ENCODE measurements at places on chromosomes 13 and 19. TPM values are rescaled to one million over a fixed set of nuclear protein-coding genes. Genes with fewer than 3 reads are reported as not detected.

DNA sequence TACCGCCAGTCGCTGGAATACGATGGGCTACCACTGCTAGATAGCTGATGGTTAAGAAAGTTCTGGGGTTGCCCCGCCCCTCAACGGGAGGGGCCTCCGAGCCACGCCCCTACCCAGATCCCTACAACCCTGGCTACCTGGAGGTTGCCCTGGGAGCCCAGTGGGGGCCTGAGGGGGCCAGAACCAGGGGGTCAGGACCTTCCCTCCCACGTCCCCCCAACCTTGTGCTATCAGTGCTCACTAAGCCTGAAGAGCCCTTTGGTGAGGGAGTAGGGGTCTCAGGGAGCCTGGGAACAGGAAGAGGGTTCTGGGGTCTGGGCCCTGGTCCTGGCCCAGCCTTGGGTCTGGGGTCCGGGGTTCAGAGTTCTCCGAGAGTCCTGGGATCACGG, 8.9 kb downstream of the OCEL1 start:
- no peak for DNase-seq
- H3K27me3 ChIP-seq: no peaks in the 10 kb centered on the region
- H3K4me3 ChIP-seq: peak overlapping the region; percentile 78
- peaks cover 15% of the 10 kb centered on the region for H3K4me1 ChIP-seq
- H3K27ac ChIP-seq: peak overlapping the region; percentile 64

DNA sequence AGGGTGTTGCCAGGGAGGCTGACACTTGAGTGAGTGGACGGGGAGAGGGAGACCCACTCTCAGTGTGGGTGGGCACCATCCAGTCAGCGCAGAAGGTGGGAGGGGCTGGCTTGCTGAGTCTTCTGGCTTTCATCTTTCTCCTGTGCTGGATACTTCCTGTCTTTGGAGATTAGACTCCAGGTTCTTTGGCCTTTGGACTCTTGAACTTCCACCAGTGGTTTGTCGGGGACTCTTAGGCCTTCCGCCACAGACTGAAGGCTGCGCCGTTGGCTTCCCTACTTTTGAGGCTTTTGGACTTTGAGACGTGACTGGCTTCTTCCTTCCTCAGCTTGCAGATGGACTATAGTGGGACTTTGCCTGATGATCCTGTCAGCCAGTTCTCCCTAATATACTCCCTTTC, 4.3 kb upstream of the LENG8 start:
- H3K4me3 ChIP-seq: no peak overlapping the region
- no peak overlapping the region for H3K27ac ChIP-seq
- H3K4me1 ChIP-seq: peaks cover 13% of the 10 kb centered on the region
- no peaks in the 10 kb centered on the region for H3K27me3 ChIP-seq
- no peaks in the 10 kb centered on the region for H3K36me3 ChIP-seq
- DNase-seq: no peak

DNA sequence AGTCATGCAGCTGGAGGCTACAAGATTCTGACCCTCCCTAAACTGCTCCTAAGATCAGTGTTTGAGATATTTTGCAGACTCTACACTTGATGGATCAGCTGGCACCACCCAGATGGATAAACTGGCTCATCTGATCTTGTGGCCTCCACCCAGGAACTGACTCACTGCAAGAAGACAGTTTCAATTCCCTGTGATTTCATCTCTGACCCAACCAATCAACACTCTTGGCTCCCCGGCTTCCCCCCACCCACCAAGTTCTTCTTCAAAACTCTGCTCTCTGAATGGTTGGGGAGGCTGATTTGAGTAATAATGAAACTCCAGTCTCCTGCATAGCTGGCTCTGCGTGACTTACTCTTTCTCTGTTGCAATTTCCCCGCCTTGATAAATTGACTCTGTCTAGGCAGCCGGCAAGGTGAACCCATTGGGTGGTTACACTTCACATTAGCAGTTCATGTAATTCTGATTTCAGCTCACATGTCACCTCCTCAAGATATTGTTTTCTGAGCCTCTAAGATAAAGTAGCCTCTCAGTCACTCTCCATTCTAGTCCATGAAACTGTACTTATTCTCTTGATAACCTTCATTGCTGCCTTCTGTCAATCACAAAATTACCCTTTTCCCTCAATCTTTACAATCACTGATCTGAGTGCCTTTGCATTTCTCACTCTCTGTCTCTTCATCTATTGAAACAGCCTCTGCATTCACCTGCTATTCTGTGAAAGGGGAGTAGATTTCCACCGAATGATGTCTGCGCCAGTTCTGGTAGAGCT, 9.9 kb upstream of the FPR3 start:
- H3K4me3 ChIP-seq: no peak overlapping the region
- no peak for DNase-seq
- H3K4me1 ChIP-seq: no peaks in the 10 kb centered on the region
- no peaks in the 10 kb centered on the region for H3K27me3 ChIP-seq
- no peak overlapping the region for H3K27ac ChIP-seq
- H3K36me3 ChIP-seq: no peaks in the 10 kb centered on the region

- peaks cover 17% of the 10 kb centered on the region for H3K27me3 ChIP-seq
- H3K4me1 ChIP-seq: no peaks in the 10 kb centered on the region
- no peak for DNase-seq
- no peaks in the 10 kb centered on the region for H3K36me3 ChIP-seq
Observed at GRCh38 chr19:3268326-3268725, 43.9 kb downstream of the CELF5 start.

GRCh38 chr13:46905249-46905648, 8.4 kb upstream of the HTR2A start:
- no peaks in the 10 kb centered on the region for H3K27me3 ChIP-seq
- H3K4me3 ChIP-seq: no peak overlapping the region
- no peak overlapping the region for H3K27ac ChIP-seq
- H3K36me3 ChIP-seq: no peaks in the 10 kb centered on the region

- H3K27ac ChIP-seq: peak overlapping the region; percentile 13
- H3K4me3 ChIP-seq: peak overlapping the region; percentile 50
- peaks cover 13% of the 10 kb centered on the region for H3K4me1 ChIP-seq
- no peaks in the 10 kb centered on the region for H3K27me3 ChIP-seq
- H3K36me3 ChIP-seq: peaks cover 4% of the 10 kb centered on the region
Observed at GRCh38 chr13:49258089-49258796, 10.5 kb downstream of the CDADC1 start.

DNA sequence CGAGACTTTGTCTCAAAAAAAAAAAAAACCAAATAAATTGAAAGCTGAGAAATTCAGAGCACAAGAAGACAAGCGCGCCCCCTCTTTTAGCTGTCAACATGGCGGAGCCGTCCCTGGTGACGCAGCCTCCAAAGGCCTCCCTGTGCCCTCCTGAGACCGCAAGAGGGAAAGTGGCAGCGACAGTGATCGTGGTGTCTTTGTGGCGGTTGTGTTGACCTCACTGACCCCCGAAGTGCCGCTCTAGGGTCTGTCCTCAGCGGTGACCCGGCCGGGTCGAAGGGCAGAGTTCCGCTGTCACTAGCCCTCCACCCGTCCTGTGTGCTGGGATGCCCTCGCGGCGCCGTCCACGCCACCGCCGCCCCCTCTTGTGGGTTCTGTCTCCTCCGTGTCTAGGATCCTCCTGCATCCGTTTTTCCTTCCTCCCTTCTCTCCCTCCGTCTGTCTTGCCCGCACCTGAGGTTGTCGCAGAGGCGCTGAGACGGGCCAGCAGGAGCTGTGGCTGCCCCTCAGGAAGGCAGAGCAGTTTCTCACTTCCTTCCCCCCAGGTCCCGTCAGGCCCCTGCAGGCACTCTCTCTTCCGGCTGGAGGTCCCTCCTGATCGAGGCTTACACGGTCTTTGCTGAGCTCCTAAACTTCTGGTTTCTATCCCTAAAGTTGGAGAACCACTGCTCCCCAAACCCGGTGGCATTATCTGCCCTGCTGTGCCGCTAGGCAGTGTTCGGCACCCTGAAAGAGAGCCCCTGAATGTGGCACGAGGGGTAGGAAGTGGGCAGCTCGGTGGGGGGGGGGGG, 7.2 kb downstream of the UHRF1 start:
- peak overlapping the region; percentile 81 for H3K27ac ChIP-seq
- no peaks in the 10 kb centered on the region for H3K27me3 ChIP-seq
- peak overlapping the region; percentile 97 for H3K4me3 ChIP-seq
- peak; percentile 42 for DNase-seq
- H3K36me3 ChIP-seq: no peaks in the 10 kb centered on the region

GRCh38 chr13:33639626-33640080, 178.3 kb upstream of the RFC3 start:
- no peak overlapping the region for H3K4me3 ChIP-seq
- H3K4me1 ChIP-seq: no peaks in the 10 kb centered on the region

GRCh38 chr19:3309724-3310123, 56.7 kb upstream of the NFIC start:
- H3K27ac ChIP-seq: no peak overlapping the region
- DNase-seq: no peak
- peaks cover 5% of the 10 kb centered on the region for H3K4me1 ChIP-seq
- H3K4me3 ChIP-seq: no peak overlapping the region

- H3K36me3 ChIP-seq: no peaks in the 10 kb centered on the region
- H3K4me1 ChIP-seq: no peaks in the 10 kb centered on the region
- H3K4me3 ChIP-seq: no peak overlapping the region
- DNase-seq: no peak
Observed at GRCh38 chr19:33310606-33311325, 8.4 kb upstream of the CEBPA start.

GRCh38 chr13:28166257-28166656, 27.9 kb downstream of the PAN3 start:
- no peak for DNase-seq
- no peaks in the 10 kb centered on the region for H3K36me3 ChIP-seq
- H3K27me3 ChIP-seq: no peaks in the 10 kb centered on the region
- H3K4me1 ChIP-seq: peaks cover 19% of the 10 kb centered on the region

DNA sequence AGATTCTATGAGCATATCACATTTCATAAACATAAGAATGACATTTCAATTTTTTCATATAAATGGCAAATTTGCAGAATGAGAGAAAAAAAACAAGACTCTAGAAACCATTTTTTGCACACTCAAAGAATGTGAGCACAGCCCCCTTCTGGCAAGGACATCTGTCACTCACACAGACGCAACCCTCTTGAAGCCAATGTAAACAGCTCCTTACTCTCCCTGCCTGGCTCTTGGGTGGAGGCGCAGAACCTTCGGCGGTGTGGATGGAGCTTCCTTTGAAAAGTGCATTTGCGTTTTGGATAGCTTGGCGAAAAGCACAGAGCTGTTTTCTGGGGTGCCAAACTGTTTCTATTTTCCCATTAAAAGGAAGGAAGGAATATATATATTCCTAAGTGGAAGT, 367.6 kb upstream of the TSHZ3 start:
- no peak overlapping the region for H3K4me3 ChIP-seq
- no peak for DNase-seq
- H3K4me1 ChIP-seq: no peaks in the 10 kb centered on the region
- no peaks in the 10 kb centered on the region for H3K27me3 ChIP-seq
- no peak overlapping the region for H3K27ac ChIP-seq

GRCh38 chr13:40765602-40766001, 5.4 kb downstream of the MRPS31 start:
- peaks cover 28% of the 10 kb centered on the region for H3K4me1 ChIP-seq
- no peak for DNase-seq
- H3K27ac ChIP-seq: no peak overlapping the region
- H3K4me3 ChIP-seq: no peak overlapping the region
- no peaks in the 10 kb centered on the region for H3K36me3 ChIP-seq

DNA sequence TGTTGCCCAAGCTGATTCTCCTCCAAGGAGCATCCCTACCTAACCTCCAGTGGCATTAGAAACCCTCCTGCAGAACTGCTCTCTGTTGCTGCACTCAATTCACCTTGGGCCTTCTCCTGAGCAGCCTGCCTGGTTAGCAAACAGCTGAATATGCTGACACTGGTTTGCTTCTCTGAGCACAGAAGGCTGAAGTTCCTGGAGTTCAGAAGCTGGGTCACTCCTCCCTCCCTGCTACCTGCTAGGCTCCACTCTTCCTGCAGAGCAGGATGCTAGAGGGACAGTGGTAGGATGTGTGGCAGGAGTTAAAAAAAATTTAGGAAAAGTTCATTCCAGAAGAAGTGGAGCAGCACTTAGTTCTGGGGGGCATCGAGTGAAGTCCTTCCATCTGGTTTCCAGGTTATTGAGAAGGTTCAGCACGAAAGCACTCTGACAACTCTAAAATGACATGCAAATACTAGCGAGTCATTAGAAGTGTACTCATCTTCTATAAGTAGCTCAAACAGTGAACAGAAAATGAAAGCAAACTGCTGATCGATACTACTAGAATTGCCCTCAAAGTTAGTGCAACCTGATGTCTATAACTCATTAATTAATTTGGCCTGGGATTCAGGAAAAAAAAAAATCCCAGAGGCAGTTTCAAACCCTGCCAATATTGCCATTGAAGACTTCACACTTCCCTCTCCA, 293.7 kb downstream of the POU4F1 start:
- H3K36me3 ChIP-seq: no peaks in the 10 kb centered on the region
- H3K27ac ChIP-seq: no peak overlapping the region
- no peak for DNase-seq
- H3K27me3 ChIP-seq: no peaks in the 10 kb centered on the region

DNA sequence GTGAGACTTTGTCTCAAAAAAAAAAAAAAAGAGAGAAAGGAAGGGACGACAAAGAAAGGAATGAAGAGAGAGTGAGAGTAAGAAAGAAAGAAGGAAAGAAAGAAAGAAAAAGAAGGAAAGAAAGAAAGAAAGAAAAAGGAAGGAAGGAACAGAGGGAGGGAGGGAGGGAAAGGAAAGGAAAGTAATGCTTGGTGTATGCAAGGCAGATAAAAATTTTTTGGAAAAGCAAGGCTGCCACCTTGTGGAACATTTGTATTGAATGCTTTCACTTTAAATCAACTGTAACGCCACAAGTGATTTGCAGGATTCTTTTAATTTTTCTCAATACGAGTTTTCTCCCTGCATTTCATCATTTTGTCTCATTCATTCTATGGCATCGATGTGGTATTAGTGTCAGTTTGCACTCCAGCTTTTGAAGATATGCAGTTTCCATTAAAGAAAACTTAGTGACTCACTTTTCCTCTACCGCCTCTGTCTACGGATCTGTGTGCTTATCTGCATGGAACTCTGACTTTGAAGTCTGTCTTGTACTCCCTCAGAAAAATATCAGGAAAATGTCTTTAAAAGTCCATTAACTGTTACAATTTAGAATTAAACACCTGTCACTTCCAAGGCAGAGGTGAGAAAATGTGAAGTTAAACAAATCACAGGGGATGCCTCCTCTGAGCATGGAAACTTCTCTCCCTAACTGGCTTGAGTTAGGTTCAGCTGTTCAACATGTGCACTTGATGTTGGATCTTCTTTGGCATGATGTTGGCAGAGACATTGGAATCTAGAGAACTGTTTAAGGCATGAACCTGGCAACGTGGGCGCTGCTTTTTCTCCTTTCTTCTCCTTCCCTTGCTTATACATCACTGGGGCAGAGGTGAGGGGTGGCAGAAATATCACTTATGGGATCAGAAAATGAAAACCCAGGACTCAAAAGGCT, 20.0 kb upstream of the ZDHHC20 start:
- no peaks in the 10 kb centered on the region for H3K27me3 ChIP-seq
- H3K4me1 ChIP-seq: peaks cover 9% of the 10 kb centered on the region
- no peak overlapping the region for H3K4me3 ChIP-seq
- no peaks in the 10 kb centered on the region for H3K36me3 ChIP-seq

- H3K27ac ChIP-seq: peak within 1 kb of the TSS; percentile 95
- DNase-seq: peak; percentile 100
- peaks cover 25% of the 10 kb centered on the region for H3K36me3 ChIP-seq
- H3K4me1 ChIP-seq: peaks cover 22% of the 10 kb centered on the region
Observed at GRCh38 chr19:44891016-44891882, at the start of gene TOMM40. TSS of gene TOMM40 (plus strand) at chr19:44891254. CDS start at chr19:44891416, 162 bp downstream.

Gene ANGPTL8
- total RNA-seq: not detected

Gene ZNF274
- 23.4 TPM for total RNA-seq

Gene CYP2S1
- not detected for total RNA-seq

Gene CXCL17
- not detected for total RNA-seq

Gene PALM3
- total RNA-seq: not detected

All from CD8-positive, alpha-beta memory T cell (primary cell).